ENCODE measurements at places on chromosomes 13 and 19.

GRCh38 chr19:10404888-10405820 is 1.8 kb upstream of the CDC37 start:
- no peak for DNase-seq

DNA sequence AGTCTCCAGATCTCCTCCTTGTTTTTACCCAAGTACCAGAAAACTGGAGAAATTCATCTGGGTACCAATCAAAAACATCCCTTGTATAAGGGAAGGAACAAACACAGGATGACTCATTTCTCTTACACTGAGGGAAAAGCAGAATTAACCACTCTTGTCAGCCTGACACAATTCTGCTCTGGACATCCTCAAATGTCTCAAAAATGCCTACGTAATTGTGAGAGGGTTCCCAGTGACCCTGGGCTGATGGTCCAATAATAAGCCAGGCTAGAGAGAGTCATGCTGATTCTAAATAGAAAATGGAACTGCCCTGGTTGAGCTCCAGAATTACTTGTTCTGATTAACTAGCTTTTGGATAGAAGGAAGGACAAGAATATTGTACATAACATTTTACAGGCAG is 14.5 kb downstream of the ZNF708 start:
- DNase-seq = no peak

- DNase-seq = no peak
Measured at GRCh38 chr19:35704218-35704617, at the start of gene ZBTB32. TSS of gene ZBTB32 (plus strand) at chr19:35704558. CDS start at chr19:35714627, 10,069 bp downstream.

DNA sequence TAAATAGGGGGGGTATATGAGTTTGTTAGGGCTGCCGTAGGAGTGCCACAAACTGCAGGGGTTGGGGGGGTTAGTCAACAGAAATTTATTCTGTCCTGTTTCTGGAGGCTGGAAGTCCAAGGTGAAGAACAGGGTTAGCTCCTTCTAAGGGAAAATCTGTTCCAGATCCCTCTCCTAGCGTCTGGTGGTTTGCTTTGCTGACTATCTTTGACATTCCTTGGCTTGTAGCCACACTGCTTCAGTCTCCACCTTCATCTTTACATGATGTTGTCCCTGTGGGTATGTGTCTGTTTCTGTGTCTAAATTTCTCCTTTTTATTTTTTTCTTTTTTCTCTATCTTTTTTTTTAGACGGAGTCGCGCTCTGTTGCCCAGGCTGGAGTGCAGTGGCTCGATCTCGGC is 8.1 kb upstream of the ICAM1 start:
- no peak for DNase-seq

- no peak for DNase-seq
Measured at GRCh38 chr13:20772401-20773131, 1.2 kb downstream of the EEF1AKMT1 start.

GRCh38 chr19:14146789-14147216 is 10.4 kb upstream of the ASF1B start:
- DNase-seq = no peak

- no peak for DNase-seq
Measured at GRCh38 chr19:15115762-15116615, 8.8 kb downstream of the SYDE1 start.

All from putamen (tissue), 1 donor.